ENCODE measurements at places on chromosomes 11 and 22.

- DNase-seq, result no peak
These were observed 74.9 kb upstream of the RAG2 start for GRCh38 chr11:36672815-36673450.

- no peak for DNase-seq
These were observed 41.4 kb downstream of the TTC17 start for GRCh38 chr11:43399983-43400630.

- DNase-seq, result no peak
These were observed 15.1 kb downstream of the TMEM184B start for GRCh38 chr22:38257650-38258250.

GRCh38 chr22:27620367-27621154 is 181.0 kb downstream of the MN1 start:
- no peak for DNase-seq

Measured in stimulated activated CD4-positive, alpha-beta T cell treated with anti-CD3 and anti-CD28 coated beads, Interleukin-15, amount 100 ng/mL, for 48 hours (primary cell).